NCI-H2107 (cell line): ENCODE measurements at places on chromosomes 4 and X.

DNA sequence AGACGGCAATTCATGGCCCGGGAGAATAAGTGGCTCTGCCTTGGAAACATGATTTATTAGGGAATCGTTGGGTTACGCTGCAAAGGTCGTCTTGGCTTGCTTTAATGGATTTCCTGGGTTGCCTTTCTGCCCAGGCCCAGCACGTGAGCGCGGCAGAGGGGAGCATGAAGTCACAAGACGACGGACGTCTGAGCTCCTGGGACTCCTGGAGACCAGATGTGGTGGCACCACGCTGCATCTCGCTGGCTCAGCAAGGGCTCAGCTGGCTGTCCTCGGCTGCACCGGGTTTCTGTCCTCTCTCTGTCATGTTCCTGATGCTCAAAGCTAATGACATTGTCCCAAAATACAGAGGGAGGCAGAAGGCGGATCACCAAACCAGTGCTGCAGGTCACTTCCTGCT is 61.2 kb downstream of the C4orf50 start:
- no peak for DNase-seq

- no peak for DNase-seq
Observed at GRCh38 chr4:100087743-100088142, 102.5 kb downstream of the DDIT4L start.

DNA sequence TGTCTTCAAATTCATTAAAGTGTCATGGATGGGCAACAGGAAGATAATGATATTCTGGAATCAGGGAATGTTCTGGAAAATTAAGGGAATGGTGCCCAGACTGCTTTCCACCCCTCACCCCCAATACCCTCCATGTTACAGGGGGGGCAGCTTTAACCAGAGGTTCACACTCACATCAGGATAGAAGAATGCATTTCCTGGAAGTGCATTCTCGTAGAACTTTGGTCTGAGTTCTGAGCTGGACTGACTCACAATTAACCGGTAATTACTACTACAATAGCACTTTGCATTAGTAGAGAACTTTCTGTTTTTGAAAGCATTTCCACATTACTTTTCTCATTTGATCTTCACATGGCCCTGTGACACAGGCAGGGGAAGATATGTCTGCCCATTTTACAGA is 52.5 kb upstream of the SHISA3 start:
- DNase-seq, result no peak

DNA sequence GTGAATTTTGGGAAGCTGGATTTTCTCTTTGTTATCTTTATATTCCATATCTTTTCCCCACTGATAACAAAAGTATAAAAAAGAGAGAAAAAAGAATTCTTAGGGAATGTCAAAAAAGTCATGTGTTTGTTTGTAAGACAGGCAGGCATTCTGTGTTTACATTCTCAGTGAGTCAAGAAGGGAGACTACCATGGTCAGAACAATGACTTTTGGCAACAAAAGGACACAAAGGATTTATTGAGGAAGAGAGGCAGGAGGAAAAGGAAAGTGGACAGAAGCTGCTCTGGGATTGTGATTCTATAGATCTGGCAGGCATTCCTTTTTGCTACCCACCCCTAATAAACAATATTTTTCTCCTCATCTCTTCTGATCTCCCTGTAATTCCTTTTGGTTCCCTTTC is 5.9 kb upstream of the ANK2 start:
- DNase-seq, result no peak

- no peak for DNase-seq
Observed at GRCh38 chr4:72791054-72791453, 222.0 kb upstream of the ADAMTS3 start.

DNA sequence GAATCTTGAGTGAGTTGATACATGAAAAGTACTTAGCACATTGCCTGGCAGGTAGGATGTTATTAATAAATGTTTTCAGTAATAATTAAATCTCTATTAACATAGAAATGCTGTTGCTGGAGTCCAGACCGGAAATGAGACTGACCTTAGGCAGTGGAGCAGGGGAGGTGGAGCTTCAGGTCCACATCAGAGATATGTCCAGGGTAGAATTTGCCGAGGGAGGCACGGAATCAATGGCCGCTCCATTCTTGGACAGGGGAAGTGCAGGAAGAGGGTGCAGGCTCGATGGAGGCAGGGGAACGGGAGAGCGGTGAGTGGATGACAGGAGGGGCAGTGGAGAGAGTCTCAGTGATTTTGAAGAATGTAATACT is 107.3 kb downstream of the GATB start:
- DNase-seq, result no peak

DNA sequence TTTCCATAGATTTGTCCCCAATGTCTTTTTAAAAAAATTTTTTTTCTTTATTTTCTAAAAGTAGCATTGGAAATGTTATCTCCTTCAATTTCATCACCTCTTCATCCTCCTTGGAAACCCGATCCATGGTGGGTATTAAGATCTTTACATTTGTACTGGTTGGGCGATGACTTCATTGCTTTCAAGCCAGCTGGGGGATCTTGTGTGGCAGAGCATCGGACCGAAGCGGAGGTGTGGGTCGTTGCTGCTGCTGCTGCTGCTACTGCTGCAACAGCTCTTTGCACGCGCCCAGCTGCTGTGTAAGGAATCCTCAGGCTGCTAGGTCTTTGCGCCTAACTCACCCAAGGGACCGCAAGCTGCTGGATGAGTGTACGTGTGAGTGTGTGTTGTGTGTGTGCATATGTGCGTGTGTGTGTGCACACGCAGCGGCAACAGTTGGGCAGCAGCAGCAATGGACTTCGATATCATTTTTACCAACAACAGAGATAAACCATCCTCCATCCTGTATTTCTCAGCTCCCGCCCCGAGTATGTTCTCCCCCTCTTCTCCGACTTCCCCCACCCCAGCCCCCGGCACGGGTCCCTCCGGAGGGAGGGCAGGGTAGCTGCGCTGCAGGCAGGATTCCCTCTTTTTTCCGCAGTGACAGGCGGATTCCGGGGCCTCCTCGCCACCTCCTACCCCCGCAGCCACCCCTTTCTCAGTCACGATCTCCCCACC is 768 bp upstream of the CDKL5 start:
- DNase-seq, result peak; percentile 5
